ENCODE measurements at places on chromosomes 1 and 21. TPM values are rescaled to one million over a fixed set of nuclear protein-coding genes. Genes with fewer than 3 reads are reported as not detected.

The CD1E gene
- not detected for total RNA-seq

The MAB21L3 gene
- 6.9 TPM for total RNA-seq

The C4BPA gene
- not detected for total RNA-seq

The CCDC30 gene
- 5.7 TPM for total RNA-seq

DNA sequence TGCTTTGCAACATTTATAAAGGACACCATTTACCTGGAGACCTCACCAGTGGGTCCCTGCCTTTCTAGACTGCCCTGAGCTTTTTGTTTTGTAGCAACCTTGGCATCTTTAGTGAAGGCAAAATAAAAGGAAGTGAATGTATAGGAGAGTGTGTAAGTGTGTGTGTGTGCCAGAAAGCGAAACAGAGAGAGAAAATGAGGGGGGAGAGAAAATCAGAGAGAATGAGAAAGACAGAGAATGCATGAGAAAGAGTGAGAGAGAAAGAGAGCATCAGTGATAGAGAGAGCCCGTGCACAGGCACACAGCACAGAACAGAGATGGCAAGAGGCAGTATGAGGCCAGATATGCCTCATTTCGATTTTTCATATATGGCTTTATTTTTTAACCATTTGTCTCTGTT is 57.5 kb downstream of the HSD3B1 start:
- DNase-seq, result no peak

DNA sequence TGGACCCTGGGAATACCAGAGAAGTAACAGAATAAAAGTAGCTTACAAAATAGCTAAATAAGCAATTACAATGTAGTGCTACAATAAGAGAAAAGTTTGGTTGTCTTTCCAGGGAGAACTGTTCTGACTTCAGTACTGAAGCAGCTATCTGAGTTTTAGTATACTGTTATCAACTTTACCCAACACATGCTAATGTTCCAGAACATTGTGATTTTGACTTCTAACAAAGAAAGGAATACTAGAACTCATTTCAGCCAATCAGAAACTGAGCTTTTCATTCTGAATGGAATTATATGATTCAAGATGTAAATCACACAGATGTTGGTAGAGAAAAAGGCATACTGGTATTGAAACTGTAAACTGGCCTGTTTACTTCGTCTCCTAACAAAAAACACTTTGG is at the start of gene C1orf105:
Gene C1orf105 (plus strand): TSS at position 301 of the 400 bp plus-strand sequence. CDS start 201 bp downstream, outside the sequence.
- DNase-seq, result no peak

- no peak for DNase-seq
These were observed 81.7 kb downstream of the PTPRU start for GRCh38 chr1:29317916-29318530.

- DNase-seq, result no peak
These were observed at the start of gene HSPB7 for GRCh38 chr1:16017461-16018303. Gene HSPB7, minus strand, starts transcription at chr1:16018043. Its CDS starts 80 bp downstream, at chr1:16017963.

- DNase-seq, result peak; percentile 56
These were observed 3.5 kb upstream of the SPEN start for GRCh38 chr1:15843826-15844572.

- no peak for DNase-seq
These were observed 129.9 kb upstream of the ZNF644 start for GRCh38 chr1:91151702-91152101.

- DNase-seq, result no peak
These were observed 114.7 kb downstream of the PBX1 start for GRCh38 chr1:164673584-164674214.

DNA sequence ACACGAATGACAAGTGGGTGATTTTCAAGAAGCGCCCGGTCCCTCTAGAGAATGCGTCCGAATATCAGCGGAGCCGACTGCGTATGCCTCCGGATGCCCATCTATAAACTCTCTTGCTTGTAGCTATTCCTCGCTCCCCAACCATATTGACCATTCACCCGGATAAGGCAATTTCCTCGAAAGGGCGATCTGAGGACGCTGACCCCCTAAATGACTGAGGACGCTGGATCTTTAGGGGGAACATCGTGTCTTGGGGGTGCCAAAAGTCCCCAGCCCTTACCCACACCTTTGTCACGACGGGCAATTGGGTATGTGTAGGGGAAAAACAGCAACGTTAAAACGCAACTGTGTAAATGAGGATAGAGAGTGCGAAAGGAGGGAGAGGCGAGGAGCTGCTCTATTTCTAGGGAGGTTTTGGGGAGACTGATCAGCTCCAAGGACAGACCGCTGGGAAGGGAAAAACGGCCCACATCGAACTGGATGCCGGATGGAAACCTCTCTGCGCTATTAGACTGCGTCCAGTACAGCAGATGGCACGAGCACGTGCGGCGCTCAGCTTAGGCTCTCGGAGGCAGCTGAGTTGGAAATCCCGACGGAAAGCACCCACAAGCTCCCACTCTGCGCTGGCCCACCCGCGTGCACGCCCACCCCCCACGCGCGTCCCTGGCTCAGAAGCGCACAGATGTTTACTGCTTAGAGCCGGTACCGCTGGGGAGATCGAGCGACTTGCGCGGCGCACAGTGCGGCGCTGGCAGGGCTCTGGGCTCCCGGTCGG is 2.9 kb upstream of the PRRX1 start:
- DNase-seq, result no peak

DNA sequence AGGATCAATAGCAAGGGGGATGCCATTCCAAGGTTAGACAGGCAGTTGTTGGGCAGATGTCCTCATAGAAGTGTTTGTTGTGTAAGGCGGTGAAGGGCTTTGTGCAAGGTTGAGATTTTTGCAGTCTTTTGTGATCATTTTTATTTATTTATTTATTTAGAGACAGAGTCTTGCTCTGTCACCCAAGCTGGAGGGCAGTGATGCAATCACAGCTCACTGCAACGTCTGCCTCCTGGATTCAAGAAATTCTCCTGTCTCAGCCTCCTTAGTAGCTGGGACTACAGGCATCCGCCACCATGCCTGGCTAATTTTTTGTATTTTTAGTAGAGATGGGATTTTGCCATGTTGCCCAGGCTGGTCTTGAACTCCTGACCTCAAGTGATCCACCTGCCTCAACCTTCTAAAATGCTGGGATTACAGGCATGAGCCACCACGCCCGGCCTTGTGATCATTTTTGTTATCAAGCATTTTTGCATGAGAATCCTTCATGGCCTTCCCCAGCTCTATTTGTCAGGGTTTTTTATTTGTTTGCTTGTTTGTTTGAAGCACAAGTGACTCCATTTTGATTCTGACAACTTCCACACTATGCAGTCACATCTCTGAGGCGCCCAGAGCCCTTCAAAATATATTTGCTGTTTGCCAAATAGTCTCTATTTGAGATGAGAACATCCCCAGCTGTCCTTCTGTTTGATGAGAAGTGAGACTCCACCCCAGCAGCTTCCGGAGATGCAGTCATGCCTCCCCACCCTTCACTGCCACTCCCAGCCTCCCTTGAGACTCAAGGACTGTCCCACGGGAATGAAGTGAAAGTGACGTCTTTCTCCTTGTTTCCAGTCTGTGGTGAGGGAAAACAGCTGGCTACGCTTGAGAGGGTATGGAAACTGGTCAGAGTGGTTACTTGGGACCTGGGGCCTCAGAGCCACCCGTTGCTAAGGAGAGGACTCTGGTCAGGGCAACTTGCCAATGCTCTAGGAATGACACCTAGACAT is 38.0 kb downstream of the TMEM50B start:
- DNase-seq, result peak; percentile 95

GRCh38 chr21:28826021-28826420 is 166.7 kb downstream of the LTN1 start:
- no peak for DNase-seq

GRCh38 chr1:99441299-99442095 is 177.2 kb downstream of the PLPPR4 start:
- no peak for DNase-seq

Measured in renal cortical epithelial cell (primary cell).